Activated B cell treated with CpG ODN at 0.5 μM for 24 hours (primary cell): ENCODE measurements at places on chromosomes 1 and 21. TPM values are rescaled to one million over a fixed set of nuclear protein-coding genes. Genes with fewer than 3 reads are reported as not detected.

DNA sequence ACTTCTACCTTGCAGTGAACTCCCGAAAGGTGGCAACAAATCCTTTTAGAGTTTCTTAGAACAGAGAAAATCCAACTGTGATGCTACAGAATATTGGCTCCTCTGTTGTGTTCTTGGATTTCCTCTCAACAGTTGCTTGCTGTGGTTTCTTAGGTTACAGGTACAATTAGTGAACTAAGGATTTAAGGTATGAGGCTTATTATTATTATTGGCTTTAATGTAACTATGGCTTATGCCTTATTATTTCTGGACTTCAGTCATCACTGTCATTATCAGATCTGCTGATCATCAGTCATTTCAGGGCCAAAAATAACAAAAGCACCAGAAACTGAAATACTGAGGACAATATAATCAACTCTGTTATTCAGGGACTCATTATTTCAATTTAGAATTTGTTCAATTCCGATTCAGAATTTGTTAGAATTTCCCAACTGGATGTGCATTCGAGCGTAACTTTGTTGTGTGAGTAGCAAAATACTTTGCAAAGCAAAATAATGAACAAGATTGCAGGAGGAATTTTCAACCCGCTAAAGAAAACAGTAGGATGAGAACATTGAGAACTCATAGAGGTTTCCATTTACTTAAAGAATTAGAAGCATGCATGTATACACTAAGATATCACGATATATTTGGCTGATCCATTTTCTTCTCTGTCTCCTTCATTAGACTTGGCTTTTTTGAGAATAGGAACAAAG lies 65.5 kb upstream of the AK4 start:
- H3K27me3 ChIP-seq = peaks cover 5% of the 10 kb centered on the region
- H3K4me1 ChIP-seq = no peaks in the 10 kb centered on the region
- no peak overlapping the region for H3K27ac ChIP-seq
- no peak for DNase-seq
- no peaks in the 10 kb centered on the region for H3K36me3 ChIP-seq

DNA sequence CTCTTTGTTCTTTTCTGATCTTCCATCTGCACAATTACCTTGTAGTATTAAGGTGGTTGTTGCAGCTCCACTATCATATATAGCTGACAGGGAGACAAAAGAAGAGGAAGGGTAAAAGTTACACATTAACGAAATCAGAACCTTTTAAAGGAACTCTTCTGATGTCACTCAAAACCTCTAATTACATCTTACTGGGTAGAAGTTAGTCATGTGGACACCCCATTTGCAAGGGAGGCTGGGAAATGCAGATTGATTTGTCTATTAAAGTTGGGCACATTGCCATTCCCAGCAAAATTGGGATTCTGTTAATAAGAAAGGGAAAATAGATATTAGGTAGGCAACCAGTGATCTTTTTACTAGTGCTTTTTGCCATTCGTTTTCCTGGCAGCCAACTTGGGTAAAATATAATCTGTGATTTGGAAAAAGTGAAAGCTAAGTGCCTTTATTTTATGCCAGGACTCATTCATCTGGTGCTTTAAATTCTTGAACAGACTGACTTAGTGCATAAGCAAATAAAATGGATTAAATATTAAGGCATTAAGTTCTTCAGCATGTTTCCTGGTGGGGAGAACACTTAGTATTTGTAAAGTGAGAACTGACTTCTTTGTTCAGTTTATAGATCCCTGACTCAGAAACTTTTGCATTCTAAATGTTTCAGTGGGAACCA lies 71.3 kb downstream of the DNM3 start:
- DNase-seq = no peak
- no peak overlapping the region for H3K4me3 ChIP-seq
- H3K27me3 ChIP-seq = no peaks in the 10 kb centered on the region
- H3K4me1 ChIP-seq = no peaks in the 10 kb centered on the region
- no peaks in the 10 kb centered on the region for H3K36me3 ChIP-seq
- H3K27ac ChIP-seq = no peak overlapping the region

- H3K27me3 ChIP-seq = peaks cover 2% of the 10 kb centered on the region
- no peaks in the 10 kb centered on the region for H3K4me1 ChIP-seq
- no peaks in the 10 kb centered on the region for H3K36me3 ChIP-seq
- DNase-seq = no peak
Observed at GRCh38 chr1:77310924-77311323, 29.1 kb downstream of the AK5 start.

GRCh38 chr1:109895720-109896504 lies 14.7 kb upstream of the CSF1 start:
- no peak for DNase-seq
- no peak overlapping the region for H3K27ac ChIP-seq
- H3K36me3 ChIP-seq = no peaks in the 10 kb centered on the region
- peaks cover 8% of the 10 kb centered on the region for H3K27me3 ChIP-seq
- H3K4me1 ChIP-seq = peaks cover 10% of the 10 kb centered on the region

C1QC gene
- not detected in 2 replicates for total RNA-seq
